ENCODE measurements at places on chromosomes 6 and 20.

GRCh38 chr20:4998160-4998651 lies 3.1 kb downstream of the SLC23A2 start:
- peak; percentile 57 for DNase-seq

- no peak for DNase-seq
Measured at GRCh38 chr20:18506744-18507143, 996 bp upstream of the SEC23B start.

DNA sequence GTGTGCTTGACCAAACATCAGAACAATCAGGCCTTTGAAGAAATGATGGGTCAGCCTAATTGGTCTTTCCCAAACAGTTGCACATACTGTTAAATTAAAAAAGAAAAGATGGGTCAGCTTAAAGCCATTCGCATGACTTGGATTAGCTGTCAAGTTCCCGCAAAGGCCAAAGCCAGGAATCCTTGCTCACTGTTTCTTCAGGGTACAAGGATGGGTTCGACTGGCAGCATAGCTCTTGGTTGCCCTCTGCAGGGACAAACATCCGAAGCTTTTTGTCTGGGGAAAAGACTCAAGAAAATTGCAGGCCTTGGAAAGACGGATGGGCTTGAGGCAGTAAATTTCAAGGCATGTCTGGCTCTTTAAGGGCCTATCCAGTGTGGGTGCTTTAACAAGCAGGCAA lies 168.0 kb downstream of the HDGFL1 start:
- DNase-seq, result no peak

GRCh38 chr6:15297895-15298590 lies 52.2 kb downstream of the JARID2 start:
- no peak for DNase-seq

DNA sequence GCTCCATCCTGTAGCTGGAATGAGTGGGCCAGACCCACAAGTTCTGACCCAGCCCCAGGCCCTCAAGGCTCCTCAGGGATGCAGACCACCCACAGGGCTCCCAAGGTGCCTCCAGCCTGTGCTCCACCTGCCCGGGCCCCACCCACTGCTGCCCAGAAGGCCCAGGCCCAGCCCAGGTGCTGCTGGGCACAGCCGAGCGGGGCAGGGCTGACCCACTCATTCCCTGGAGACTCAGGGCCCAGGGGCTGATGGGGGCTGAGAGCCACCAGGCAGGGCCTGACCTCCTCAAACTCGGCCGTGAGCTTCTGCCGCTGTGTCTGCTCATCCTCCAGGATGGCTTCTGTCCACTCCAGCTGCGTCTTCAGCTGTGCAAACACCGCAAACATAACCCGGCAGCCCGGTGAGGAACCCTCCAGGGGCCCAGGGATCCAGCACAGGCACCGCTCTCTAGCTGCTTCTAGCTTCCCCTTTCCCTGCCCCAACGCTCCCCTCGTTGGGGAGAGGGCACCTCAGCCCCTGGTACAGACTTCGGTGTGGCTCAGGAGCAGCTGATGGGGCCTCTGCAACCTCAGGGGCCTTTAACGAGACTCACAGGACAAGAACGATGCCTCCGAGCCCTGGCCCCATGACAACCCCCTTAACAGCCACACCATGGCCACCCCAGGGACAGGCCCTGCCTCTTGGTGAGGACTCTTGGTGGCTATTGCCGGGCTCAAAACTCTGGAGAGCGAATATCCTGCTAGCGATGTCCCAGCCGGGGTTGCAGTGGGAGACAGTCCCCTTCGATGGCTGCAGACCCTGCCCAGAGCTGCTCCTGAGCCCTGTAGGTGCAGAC lies 46.0 kb downstream of the DSTN start:
- peak; percentile 14 for DNase-seq

- DNase-seq, result no peak
Measured at GRCh38 chr6:116221067-116221466, 32.8 kb downstream of the TSPYL4 start.

DNA sequence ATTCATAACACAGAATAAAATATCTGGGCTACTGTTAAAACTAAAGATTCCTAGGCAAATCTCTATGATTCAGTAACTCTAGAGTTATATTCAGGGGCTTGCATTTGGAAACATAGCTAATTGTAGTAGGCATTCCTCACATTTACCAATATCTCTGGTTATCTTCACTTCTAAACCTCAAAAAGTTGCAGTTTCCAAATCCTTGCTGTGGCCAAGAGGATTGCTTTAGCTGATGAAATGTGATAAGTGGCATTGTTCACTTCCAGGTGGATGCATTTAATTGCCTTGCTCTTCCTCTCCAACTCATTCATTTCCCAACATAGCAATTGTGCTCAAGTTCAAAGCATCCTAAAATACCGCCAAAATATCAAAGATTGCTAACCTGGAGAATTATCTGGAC lies 246.6 kb downstream of the GRIK2 start:
- no peak for DNase-seq

- peak; percentile 20 for DNase-seq
Measured at GRCh38 chr6:53679446-53679933, 13.9 kb upstream of the KLHL31 start.

DNA sequence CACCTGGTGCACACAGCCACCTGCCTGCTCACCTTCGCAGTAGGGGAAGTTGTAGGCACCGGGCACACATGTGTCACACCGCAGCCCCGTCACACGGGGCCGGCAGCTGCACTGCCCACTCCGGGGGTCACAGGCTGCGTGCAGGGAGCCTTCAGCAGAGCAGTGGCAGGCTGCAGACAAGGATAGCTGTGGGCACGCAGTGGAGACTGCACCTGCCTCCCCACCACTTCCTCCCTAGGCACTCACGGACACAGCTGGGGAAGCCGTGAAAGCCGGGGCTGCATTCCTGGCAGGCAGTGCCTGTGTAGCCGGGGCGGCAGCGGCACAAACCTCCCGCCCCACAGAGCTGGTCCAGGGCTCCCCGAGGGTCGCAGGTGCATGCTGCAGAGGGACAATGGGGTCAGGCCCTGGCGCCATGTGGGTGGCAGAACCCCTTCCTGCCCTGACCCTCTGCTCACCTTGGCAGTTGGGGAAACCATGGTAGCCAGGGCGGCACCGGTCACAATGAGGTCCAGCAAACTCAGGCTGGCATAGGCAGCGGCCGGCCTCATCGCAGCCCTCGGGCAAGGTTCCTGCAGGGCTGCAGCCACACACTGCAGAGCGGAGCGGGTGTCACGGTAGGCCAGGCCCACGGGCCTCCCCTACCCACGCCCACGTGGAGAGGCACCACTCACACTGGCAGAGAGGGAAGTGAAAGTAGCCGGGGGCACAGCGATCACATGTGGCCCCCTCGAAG lies 29.4 kb downstream of the LAMA5 start:
- no peak for DNase-seq

DNA sequence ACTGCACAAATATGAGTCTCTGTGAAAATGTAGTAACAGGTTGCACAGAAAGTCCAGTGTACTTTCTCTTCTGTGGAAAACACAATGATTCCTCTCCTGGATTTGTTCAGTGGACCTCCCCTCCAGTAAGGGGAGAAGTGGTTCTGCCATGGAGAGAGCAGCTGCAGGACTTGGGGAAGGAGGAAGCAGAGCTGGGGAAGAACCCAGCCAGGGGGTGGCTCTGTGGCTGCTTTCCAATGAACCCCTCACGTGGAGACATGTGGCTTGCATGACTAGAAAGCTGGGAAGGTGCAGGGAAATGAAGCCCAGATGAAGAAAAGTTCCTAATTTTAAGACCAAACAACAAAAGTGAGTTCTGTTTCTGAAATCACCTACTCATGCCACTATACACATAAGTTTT lies 31.9 kb downstream of the HMGN3 start:
- DNase-seq, result no peak

DNA sequence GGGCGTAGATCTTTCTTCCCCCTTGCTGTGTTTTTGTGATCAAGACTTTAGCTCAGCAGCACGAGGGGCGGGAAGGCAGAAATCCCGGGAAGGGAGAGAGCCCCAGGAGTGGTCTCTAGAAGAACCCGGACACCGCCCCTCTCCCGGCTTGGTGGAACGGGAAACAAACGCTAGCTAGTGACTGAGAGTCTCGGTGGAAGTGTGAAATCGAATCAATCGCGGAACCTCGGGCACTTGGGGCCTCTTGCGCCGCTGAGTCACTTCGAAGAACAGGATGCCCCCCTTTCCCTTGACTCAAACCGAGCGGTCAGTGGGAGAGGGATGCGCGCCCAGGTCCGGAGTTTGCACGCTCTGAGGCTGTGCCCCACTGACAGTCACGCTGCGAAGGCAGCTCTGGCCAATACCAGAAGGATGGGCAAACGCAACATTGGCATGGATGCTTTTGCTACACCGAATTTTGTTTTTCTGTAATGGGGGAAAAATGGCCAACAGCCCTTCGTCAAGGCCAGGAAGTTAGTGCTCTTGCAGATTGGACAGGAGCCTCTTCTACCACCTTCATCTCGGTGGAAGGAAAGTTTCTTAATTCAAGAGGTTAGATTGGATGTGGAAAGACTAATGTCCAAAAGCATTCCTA lies 1.6 kb upstream of the OLIG3 start:
- DNase-seq, result no peak

GRCh38 chr6:45477790-45478189 lies 100.1 kb upstream of the SUPT3H start:
- no peak for DNase-seq

DNA sequence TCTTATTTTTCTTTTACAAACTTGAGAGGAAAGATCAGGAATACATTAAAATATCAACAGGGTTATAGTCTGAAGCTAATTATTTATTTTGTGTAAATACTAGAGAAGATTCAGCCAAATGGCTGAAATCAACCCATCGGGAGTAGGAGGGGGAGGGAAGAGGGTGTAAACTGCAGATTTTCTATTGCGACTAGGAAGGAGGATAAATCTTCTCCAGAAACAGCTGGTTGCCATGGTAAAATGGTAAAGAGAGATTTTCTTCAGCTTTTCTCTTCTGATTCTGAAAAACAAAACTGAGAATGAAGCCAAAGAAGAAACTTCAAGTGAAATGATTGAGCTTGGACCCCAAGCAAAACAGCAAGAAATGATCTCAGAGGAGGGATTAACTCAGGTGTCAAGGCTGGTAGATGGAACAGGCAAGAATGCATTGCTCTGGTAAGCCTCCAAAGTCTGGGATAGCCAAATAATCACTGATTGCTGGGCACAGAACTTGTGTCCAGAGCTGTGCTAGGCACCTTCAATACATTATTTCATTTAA lies 193.5 kb upstream of the SPTLC3 start:
- no peak for DNase-seq

DNA sequence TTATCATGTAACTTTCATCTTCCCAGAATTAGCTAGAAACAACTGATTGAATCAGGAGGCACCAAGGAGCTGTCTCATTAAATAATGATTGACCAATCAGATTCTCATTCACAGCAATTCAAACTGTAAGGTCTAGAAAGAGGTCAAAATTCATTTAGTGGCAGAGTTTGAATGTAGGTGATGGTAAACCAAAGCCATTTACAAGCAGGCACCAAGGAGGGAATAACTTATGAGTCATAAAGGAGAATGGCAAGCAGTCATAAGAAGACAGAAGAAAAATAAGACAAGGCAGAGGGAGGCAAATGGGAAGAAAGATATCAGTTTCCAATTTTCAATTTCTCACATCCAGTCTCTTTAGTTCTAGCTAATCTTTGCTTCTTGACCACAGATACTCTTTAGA lies 52.9 kb upstream of the DEFB112 start:
- DNase-seq, result no peak

DNA sequence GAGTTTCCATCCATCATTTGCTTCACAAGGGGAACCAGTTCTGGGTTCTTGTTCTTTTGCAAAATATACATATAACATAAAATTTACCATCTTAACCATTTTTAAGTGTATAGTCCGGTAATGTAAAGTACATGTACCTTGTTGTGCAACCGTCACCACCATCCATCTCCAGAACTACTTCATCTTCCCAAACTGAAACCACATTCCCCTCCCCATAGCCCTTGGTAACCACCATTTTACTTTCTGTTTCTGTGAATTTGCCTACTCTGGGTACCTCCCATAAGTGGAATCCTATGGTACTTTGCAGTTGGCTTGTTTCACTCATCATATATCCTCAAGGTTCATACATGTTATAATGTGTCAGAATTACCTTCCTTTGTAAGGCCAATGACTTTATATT lies 70.3 kb upstream of the DSP start:
- DNase-seq, result no peak

- no peak for DNase-seq
Measured at GRCh38 chr6:64429926-64430325, 794.3 kb downstream of the PHF3 start.

DNA sequence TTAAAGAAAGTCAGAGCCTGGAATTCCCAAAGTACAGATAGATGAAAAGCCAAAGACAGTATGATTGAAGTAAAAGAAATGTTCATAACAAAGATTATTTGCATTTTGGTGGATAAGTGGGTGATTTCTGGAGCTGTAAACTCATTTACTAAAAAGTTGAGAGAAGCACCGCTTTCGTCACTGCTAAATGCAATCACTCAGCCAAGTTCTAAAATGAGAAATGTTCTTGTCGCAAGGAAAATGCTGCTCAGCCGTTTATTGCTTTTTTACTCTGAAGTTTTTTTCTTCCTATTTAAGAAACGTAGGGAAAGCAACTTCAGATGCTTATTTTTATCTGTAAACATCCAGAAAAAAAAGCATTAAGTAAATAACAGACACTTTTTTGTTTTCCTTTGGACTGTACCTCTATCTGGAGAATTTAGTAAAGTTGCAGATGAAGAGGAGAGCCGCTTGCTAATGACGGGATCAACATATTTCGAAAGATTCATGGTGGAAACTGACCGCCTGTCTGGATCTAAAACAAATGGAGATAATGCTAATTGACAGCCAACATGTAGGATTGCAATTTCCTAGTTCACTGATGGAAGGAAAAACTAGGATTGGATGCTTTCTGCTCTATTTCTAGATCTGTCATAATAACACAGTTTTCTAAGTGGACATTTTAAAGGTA lies 93.8 kb upstream of the BCLAF1 start:
- no peak for DNase-seq

DNA sequence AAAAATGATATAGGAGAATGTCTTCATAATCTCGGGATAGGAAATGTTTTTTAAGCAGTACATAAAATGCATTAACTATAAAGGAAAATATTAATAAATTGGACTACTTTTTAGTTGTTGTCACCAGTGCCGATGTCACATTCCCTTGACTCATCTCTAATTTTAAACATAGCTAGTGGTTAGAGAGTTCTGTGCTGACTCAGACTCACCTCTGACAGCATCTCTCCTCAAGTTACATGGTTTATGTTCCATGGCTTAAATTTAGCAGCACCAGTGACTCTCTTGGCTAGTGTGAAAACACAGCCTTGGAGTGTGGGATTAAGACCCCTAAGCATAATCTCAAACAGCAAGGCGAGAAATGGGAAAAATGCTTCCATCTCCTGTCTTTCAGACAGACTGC lies 311.8 kb upstream of the MMS22L start:
- no peak for DNase-seq

DNA sequence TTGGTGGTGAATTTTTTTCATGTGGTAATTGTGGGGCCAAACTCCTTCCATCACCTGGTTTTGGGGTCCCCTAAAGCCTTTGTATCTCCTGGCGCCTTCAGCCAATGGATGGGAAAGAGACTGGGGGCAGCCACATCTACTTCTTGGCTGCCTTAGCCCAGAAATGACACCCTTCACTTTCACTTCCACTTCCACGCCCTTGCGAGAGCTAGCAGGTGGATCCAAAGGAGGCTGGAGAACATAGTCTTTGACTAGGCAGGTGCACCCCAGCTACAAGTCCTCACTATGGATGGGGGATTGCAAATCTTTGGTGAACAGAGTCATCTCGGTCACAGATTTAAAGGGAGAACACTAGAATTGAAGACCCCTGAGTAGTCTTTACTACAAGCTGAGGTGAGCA lies 70.8 kb downstream of the NDUFAF5 start:
- DNase-seq, result no peak
